SK-N-DZ (cell line): ENCODE measurements at places on chromosomes 3 and 15.
A peak's percentile ranks its signal among the peaks of the same experiment; 100 is the strongest.

DNA sequence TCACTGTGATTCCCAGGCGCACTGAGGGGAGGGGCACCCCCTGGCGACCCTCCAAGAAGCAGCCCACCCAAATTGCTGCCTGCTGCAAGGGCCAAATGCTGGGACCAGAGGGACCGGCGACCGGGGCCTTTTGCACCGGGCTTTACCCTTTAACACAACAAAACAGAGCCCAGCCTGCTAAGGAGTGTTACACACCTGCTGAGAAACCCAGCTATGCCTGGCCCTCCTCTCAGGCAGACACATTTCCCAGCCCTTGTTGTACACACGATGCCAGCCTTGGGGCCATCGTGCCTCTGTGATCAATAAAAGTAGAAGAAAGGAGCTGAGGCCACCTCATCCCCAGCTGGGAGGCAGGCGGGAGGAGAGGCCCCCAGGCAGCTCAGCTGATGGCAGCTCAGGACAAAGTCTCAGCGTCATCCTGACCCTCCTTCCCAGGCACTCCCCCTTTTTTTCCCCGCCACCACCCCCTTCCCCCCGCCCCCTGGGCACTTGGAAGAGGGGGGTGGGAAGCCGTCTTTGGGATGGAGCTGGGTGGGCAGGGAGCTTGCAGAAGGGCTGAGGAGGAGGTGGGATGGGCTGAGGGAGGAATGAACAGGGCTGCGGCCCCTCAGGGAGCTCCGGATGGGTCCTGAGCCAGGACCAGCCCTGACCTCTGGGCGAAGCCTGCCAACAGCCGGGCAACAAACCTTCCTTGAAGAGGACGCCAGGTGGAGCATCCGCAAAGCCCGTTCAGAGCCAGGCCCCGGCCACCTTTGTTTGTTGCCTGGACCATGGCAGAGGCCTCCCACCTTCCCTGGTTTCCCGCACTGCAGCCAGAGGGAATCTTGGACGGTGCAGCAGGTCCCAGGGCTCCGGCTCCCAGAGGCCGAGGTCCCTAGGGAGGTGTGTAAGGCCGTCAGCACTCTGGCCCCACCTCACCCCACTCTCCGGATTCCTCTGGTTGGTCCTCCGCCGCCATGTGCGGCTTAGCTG is 45.9 kb upstream of the SEC61A1 start:
- DNase-seq = peak; percentile 18

- peak; percentile 55 for DNase-seq
Measured at GRCh38 chr3:11944052-11944673, 60.0 kb upstream of the SYN2 start.

GRCh38 chr3:23926736-23927135 is 9.8 kb downstream of the RPL15 start:
- DNase-seq = no peak

- no peak for DNase-seq
Measured at GRCh38 chr3:153889905-153890334, 231.3 kb upstream of the ARHGEF26 start.

DNA sequence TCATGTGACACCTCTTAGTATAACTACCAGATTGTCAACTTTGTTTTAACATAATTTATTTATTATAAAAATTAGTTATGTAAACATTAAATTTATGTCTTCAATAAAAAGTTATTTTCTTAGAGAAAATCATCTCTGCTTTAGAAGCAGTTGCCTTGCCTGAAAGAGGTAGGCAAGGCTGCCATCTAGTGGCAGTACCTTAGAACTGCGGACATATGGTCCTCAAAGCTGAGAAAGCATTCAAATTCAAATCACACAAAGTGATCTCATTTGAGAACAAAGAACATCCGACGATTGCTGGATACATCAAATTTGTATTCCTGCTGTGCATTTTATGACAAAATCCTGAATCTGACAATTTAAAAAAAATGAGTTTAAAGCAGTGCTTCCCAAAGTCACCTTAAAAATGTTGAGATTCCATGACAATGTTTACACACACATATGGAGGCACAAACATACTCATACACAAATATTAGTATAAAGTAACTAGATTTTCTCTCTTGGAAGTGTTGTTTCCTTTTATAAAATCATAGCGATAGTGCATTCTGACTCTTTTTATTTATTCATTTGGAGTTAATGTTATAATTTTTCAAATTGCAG is 617.4 kb downstream of the CADM2 start:
- DNase-seq = peak; percentile 53

DNA sequence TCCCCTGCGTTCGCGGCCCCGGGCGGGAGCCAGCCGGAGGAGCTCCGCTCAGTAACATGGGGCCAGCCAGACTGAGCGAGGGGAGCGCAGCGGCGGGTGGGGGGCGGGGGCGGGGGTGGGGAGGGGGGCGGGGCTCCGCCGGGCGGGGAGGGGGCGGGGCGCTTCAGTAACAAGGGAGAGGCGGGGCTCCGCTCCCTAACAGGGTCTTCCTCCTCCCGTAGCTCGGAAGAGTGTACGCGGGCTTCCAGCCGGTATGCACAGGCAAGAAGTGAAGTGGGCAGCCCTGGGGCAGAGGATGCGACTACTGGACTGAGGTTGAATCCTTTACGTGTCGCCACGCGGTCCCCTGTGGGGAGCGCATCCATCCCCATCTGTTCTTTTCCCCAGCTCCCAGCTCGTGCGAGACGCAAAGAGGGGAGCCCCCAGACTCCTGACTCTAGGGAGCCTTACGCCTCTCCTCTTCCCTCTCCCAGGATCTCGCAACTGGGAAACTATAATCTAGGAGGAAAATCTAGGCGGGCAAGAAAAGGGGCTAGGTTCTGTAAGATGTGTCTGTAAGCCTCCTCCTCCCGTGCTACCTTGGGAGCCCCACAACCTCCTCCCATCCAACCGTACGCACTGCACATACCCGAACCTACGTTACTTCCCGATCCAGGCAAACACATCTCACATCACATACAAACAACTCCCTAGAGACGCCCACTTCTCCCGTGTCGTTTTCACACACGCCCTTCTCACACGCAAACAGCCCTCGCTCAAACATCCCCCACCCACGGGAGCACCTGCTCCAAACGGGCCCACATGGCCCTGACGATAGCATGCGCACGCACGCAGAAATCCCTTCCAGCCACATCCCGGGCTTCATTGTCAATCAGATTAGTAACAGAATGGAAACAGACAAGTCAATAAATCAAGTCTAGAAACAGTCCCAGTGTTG is at the start of gene SHF:
SHF (minus strand) TSS at position 73 of the 937 bp plus-strand sequence; CDS start at position 58, 15 bp downstream.
- DNase-seq = peak; percentile 93

DNA sequence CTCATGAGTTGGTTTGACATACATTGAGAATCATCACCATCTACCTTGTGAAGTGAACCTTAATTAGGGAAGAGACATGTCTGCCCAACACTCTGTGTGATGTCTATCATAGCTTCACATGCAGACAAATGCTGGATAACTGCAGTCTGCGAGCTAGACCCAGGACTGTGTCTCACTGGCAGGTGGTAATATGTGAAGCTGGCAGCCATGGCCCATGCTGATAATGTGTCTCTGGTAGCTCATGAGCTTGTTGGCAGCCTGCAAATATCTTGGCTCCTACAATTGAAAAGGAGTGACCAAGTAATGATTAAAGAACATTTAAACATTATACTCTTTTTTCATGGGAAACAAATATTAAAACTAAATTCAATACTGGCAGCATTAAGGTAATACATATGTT is 234.8 kb downstream of the CHST2 start:
- no peak for DNase-seq

GRCh38 chr15:28888302-28888894 is 2.6 kb downstream of the APBA2 start:
- no peak for DNase-seq

- DNase-seq = no peak
Measured at GRCh38 chr3:46469680-46470357, 5.1 kb upstream of the LTF start.

- DNase-seq = no peak
Measured at GRCh38 chr15:63369296-63369695, 12.3 kb downstream of the CA12 start.

GRCh38 chr3:76585794-76586392 is 454.0 kb upstream of the ROBO2 start:
- DNase-seq = peak; percentile 19

- no peak for DNase-seq
Measured at GRCh38 chr3:42689421-42690014, 4.2 kb downstream of the KLHL40 start.

DNA sequence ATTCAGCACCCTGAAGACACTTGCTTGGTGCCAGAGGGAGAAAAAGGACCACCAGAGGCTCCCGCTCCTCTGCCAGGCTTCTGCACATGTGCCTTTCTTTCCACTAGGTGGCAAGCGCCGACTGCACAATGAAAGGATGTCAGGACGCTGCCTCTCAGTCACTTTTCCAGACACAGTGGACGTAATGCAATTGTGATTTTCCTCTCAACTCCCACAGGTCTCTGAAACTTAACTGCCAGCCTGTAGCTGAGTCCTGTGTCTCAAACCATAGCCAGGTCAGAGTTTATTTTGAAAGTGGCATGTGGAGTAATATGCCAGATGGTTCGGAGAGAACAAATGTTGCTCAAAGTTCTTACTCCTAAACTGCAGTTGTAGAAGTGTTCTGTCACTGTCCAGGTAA is 162.9 kb downstream of the ITPR1 start:
- DNase-seq = peak; percentile 84

GRCh38 chr3:7340795-7341194 is 479.9 kb downstream of the GRM7 start:
- DNase-seq = no peak

DNA sequence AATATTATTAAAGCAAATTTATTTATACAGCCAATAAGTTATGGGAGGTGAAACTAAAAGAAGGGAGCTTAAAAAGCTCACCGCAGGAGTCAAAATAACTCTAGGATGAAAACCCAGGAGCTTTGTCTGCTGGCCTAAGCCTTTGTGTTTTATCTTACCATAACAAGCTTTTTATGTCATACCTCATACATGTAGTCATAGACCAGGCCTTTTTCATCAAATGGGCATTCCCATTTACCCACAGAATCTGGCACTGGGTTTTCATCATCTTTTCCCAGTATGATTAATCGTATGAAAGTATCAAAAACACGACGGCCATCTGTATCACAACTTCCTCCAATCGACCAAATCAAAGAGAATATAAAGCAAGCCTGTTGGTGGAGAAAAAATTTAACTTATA is 122.8 kb downstream of the DNAH12 start:
- DNase-seq = no peak
